ENCODE measurements at places on chromosomes 2 and 18.

- DNase-seq: no peak
These were observed 50.6 kb downstream of the UNC50 start for GRCh38 chr2:98658816-98659490.

DNA sequence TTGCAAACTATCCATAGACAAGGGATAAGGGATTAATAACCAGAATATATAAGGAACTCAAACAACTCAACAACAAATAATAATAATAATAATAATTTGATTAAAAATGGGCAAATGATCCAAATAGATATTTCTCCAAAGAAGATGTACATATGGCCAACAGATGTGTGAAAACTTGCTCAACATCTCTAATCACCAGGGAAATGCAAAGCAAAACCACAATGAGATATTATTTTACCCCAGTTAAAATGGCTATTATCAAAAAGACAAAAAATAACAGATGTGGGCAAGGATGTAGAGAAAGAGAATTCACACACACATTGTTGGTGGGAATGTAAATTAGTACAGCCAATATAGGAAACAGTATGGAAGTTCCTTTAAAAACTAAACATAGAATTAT, 26.9 kb downstream of the DNAH7 start:
- no peak for DNase-seq

GRCh38 chr2:43609290-43609918, 13.6 kb upstream of the THADA start:
- no peak for DNase-seq

DNA sequence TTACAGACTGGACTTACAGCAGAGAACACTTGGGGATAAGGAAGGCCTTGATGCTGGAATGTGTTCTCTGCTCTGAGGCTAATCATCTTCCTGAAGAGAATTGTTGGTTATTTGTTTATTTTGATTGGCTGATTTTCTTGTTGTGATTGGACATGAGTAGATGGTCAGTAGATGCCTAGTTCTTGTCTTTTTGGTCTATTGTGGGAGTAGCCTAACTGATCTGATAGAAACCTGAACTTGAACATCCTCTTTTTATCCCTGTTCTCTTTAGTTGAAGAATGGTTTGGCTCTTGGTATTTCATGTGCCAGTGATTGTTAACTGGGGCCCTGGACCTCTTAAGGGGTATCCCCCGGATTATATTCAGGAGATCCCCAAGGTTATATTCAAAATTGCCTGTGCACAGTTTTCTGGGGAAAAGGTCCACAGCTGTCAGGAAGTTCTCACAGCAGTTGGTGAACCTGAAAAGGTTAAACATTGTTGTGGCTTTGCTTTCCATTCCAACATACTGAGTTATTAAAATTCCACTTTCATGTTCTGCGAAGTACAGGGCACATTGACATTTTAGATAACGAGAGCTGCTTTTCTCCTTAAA, 13.6 kb downstream of the TWSG1 start:
- DNase-seq: no peak

- DNase-seq: no peak
These were observed 7.9 kb downstream of the TTN start for GRCh38 chr2:178799305-178799704.
